Stimulated activated CD8-positive, alpha-beta memory T cell treated with anti-CD3 and anti-CD28 coated beads, Interleukin-4, amount 100 ng/mL, for 24 hours (primary cell): ENCODE measurements at places on chromosomes 2 and 18.

- no peak for DNase-seq
Measured at GRCh38 chr2:127034051-127034450, 72.9 kb downstream of the BIN1 start.

GRCh38 chr2:148013876-148014275, 6.7 kb downstream of the ORC4 start:
- DNase-seq: no peak

GRCh38 chr2:186771395-186771794, 77.5 kb downstream of the FAM171B start:
- DNase-seq: no peak

DNA sequence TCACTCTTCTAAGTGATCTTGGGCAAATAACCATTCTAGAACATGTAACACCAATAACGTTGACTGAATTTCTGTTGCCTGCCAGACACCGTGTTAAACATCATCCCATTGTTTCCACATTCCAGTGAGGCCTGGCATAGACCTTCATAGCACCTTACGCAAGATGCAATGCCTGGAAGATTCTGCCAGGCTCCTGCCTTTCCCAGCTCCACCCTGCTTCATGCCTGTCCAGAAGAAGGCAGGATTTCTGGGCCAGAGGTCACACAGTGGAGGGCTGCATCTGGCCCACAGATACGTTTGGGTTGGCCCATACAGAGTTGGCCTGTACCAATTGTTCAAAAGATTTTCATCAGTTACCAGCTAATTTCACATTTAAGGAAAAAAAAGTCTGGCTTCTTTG, 46.3 kb downstream of the EN1 start:
- no peak for DNase-seq

GRCh38 chr18:23912356-23912755, 102.2 kb upstream of the TTC39C start:
- no peak for DNase-seq

- DNase-seq: no peak
Measured at GRCh38 chr2:147760984-147761383, 83.8 kb upstream of the ACVR2A start.
